ENCODE measurements at places on chromosomes 12 and 14.

DNA sequence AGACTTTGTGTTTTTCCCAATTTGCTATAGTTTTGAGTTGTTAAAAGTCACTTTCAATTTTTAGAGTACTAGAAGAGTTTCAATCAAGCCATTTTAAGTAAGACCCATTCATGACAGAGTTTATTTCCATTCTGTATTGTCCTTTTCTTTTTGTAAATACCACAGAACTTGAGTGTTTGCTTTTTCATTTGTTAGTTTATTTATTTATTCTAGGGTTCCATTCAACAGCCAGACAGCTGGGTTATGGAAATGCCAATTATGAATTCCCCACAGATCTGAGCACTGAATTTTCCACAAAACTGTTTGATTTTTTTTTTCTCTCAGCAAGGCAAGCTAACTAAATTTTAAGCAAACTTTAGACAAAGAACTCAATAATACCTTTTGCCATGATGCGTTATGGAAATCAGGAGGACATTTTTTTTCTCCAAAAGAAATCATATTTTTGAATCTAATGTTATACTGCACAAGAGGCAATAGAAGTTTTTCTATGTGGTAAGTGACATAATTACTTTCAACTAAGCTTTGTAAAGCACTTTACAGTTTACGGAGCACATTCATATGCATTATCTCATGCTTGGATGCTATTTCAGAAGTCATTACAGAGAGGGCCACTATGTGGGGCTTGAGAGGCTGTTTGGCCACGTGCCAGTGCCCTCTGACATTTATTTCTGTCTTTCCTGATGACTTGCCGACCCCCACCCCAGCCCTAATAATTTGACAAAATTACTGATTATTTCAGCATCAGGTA, 181.5 kb downstream of the VRK1 start:
- DNase-seq, result no peak

GRCh38 chr14:35965400-35965799, 139.3 kb downstream of the BRMS1L start:
- no peak for DNase-seq

DNA sequence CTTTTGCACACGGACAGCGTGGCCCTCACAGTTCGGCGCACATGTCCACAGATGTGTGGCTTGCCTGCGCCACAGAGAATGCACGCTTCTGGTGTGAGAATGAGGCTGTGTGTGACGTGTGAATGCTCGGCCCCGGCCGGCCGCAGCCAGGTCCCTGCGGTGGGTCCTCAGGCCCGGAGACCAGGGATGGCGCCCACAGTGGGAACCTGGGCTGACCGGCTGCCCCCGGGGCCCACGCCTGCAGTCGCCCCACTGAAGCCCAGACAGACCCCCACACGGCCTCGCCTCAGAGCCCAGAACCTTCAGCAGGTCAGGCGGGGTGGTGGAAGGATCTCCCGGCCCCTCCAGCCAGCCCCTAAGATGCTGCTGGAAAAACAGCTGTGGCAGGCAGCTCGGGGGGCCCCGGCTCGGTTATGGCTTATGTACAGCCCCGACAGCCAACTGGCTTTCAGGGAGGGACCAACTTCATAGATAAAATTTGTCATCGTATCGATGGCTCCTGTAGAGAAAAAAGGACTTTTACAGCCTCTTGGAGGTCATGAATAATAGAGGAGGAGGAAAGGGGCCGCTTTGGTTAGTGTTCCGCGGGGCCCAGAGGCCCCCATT, 4.5 kb upstream of the C14orf180 start:
- no peak for DNase-seq

- DNase-seq, result no peak
Measured at GRCh38 chr14:35335388-35336092, 43.4 kb downstream of the PSMA6 start.

- no peak for DNase-seq
Measured at GRCh38 chr12:54240129-54240528, 39.8 kb downstream of the CBX5 start.

GRCh38 chr14:53634793-53635192, 321.8 kb downstream of the BMP4 start:
- DNase-seq, result no peak

DNA sequence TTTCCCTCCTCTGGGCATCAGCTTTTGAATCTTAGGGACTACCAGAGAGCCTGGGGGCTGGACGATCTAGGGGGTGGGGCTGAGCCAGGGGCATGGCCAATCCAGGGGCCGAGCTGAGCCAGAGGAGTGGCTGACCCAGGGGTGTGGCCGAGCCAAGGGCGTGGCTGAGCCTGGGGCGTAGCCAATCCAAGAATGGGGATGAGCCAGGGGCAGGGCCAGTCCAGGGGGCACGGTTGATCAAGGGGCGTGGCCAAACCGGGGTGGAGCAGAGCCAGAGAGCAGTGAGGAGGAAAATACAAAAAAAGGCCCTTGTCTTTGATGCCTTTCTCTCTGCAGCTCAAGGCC, 219.3 kb upstream of the NOS1 start:
- no peak for DNase-seq

DNA sequence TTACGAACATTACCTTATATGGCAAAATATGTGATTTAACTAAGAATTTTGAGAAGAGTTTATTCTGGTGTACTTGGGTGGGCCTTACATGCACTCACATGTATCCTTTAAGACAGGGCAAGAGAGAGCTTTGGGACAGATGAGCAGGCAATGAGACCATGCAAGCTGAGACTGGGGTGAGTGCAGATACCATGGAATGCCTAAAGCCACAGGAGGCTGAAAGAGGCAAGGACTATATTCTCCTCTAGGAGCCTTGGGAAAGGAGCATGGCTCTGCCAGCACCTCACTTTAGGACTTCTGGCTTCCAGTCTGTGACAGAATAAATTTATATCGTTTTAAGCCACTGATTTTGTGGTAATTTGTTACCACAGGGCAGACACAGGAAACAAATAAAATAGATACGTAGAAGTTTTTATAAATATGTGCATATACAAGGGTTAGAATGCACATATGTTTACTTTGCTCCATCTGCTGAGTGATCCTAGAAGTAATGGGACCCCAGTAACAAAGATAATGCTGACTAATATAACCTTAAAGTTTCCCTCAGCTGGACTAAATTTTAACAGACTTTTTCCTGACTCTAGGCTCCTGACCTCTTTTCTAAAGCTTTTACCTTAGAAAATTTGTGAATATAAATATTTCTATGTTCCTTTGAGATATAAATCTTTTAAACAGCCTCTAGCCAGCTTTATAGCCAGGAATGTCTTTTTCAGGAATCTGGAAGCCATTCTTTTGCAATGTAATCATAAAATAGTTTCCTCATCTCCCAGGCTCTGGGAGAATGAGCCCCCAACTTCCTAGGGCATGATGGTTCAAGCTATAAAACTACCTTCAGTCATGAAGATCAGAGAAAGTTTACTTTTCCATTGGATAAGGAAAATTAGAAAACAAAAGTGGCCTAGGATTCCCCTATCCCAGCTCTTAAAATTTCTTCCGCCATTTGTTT, 216.8 kb downstream of the PPFIA2 start:
- no peak for DNase-seq

- no peak for DNase-seq
Measured at GRCh38 chr12:26271889-26272492, 76.6 kb downstream of the SSPN start.

- no peak for DNase-seq
Measured at GRCh38 chr12:122983789-122984515, 3.5 kb downstream of the ARL6IP4 start.

- no peak for DNase-seq
Measured at GRCh38 chr12:2363836-2364609, 311.2 kb downstream of the CACNA1C start.

DNA sequence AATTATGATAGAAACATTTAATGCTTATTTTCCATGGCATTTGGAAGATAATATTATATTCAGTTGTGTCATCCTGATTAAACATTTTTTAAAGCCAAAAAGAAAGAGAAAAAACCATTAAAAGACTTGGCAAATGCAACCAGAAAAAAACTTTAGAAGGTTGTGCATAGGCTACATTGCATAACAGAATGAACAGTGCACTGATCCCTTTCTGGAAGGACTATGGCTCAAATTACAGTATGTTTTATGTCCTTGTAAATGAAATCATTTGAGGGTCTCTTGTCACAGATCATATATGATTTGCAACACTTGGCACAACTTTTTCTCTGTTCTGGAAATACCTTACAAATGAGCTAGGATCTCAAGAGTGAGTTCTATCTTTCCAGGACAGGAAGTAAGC, 275.2 kb upstream of the FLRT2 start:
- DNase-seq, result no peak

DNA sequence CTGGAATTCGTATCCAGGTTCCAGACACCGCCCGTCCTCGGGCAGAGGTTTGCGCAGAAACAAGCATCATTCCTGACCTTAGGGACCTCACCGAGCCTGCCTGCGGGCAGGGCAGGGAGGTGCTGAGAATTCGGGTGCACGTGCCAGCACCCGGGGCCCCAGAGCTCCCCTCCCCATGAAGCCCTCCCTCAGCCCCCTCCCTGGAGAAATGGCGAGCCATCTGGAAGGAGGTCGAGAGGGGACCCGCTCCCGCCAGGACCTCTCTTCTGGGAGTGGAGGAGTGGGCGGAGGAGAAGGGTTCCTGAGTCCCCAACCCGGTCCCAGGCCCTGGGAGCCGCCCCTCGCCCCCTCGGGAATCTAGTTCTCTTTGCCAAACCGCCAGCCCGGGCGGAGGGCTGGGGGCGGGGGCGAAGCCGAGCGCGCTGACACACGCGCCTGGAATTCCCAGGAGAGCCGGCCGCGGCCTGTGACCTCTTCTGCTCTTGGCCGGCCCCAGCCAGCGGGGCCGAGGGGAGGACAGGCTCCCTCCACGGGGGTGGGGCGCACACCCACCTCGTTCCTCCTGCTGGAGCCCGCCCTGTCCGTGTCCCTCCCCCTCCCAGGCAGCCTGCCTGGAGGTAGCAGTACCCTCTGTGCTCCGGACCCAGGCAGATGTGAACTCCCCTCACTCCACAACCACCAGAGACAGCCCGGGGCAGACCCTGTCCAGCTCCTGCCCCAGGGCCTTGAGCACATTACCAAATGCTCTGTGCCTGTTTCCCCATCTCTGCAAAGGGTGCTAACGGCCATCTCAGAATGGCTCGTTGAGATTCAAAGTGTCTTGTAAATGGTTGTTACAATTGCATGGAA, 23.0 kb upstream of the GPR132 start:
- no peak for DNase-seq

DNA sequence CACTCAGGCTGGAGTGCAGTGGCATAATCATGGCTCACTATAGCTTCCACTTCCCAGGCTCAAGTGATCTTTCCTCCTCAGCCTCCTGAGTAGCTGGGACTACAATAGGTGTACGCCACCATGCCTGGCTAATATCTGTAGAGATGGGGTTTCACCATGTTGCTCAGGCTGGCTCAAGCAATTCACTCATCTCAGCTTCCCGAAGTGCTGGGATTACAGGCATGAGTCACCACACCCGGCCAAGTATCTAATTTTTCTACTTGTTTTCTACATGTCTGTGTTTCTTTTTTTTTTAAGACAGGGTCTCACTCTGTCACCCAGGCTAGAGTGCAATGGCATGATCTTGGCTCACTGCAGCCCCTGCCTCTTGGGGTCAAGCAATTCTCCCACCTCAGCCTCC, 119.7 kb upstream of the MED13L start:
- no peak for DNase-seq

GRCh38 chr12:75120311-75120711, 89.3 kb downstream of the KCNC2 start:
- DNase-seq, result no peak

GRCh38 chr12:57707250-57707649, 13.3 kb downstream of the OS9 start:
- DNase-seq, result no peak

DNA sequence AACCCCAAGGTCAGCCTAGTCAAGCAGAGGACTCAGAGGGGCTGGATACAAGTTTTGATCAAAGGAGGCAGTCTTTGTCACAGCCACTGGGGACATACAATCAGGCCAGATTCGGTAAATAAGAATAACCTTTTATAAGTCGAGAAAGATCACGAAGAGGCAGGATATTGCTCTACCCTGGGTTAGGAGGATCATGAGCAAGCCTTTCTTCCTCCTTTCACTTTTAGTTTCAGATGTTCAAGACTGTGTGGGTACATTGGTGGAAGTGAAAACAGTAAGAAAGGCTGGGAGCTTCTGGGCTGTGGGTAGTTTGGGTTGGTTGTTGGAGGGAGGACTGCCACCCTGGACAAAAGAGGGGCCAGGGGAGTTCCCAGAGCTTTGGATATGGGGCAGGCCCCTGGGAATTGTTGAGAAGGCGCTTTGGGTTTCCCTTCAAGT, 127.7 kb downstream of the SNAPC1 start:
- DNase-seq, result peak; percentile 8

DNA sequence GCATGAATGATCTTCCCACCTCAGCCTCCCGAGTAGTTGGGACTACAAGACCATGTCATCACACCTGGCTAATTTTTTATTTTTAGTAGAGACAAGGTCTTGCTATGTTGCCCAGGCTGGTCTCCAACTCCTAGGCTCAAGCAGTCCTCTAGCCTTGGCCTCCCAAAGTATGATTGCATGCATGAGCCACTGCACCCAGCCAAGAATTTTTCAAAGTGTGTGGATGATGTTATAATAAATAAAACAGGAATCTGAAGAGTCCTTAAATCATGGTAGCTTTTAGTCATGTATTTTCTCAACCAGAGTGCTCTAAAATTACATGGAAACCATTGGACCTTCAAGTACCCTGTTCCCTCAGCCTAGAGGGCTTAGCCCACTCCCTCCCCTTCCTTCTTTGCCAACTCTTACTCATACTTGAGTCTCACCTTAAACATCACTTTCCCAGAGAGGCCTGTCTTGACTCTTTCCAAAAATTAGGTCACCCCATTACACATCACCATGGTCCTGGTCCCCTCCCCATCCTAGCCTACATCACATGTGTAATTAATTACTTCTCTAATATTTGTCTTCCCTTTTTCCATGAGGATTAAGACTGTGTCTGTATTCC, 52.2 kb upstream of the BICDL1 start:
- no peak for DNase-seq

GRCh38 chr14:104094056-104094708, 8.7 kb downstream of the ASPG start:
- no peak for DNase-seq

DNA sequence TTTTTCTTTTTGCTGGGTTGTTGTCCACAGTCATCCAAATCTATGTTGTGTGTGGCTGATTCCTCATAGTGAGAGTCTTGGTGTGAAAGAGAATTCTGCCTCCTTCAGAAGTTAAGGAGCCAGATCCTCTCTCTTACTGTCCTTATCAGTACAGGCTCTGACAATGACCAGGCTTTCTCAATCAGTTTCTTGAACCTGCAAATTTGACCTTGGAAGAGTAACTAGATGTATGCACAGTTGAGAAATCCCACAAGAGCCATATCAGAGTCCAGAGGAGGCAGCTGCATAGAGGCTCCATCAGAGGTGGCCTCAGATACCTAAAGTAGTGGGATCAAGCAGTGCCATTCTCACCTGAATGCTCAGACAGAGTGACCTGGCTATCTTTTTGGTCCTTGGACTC, 5.5 kb upstream of the GALC start:
- no peak for DNase-seq

- no peak for DNase-seq
Measured at GRCh38 chr12:97555547-97556187, 93.1 kb downstream of the RMST start.

DNA sequence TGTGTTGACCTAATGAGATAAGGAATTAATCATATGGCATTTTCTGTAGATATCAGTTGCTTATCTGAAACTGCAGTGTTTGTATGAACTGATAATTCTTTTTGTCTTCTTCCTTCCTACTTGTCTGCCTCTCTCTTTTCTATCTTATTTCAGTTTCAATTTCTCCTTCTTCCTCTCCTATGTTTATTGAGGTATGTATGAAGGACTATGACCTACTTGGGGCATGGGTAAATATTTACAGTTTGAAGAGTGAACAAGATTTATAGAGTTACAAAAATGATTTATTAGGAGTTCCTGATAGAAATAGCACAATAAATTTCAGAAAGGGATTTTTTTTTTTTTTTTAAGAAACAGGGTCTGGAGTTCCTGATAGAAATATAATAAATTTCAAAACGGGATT, 88.7 kb upstream of the MUCL1 start:
- no peak for DNase-seq
